ENCODE measurements at places on chromosomes 16 and 17. TPM values are rescaled to one million over a fixed set of nuclear protein-coding genes. Genes with fewer than 3 reads are reported as not detected.

KRTAP4-9 gene
- total RNA-seq = not detected

LITAFD gene
- not detected for total RNA-seq

NPIPB9 gene
- total RNA-seq = 0.71 TPM

PRSS53 gene
- 1.00 TPM for total RNA-seq
